ENCODE measurements at places on chromosomes 4 and X. TPM values are rescaled to one million over a fixed set of nuclear protein-coding genes. Genes with fewer than 3 reads are reported as not detected.

The TEX13C gene
- total RNA-seq: not detected

The F11 gene
- total RNA-seq: not detected

The SHISA3 gene
- total RNA-seq: not detected

The FDCSP gene
- not detected for total RNA-seq

The PPEF2 gene
- total RNA-seq: under 0.01 TPM

The GRID2 gene
- total RNA-seq: not detected

All from placental epithelial cell (primary cell).